ENCODE measurements at places on chromosomes 11 and 22.

- DNase-seq: no peak
Observed at GRCh38 chr11:78074756-78075155, 4.9 kb downstream of the NDUFC2 start.

DNA sequence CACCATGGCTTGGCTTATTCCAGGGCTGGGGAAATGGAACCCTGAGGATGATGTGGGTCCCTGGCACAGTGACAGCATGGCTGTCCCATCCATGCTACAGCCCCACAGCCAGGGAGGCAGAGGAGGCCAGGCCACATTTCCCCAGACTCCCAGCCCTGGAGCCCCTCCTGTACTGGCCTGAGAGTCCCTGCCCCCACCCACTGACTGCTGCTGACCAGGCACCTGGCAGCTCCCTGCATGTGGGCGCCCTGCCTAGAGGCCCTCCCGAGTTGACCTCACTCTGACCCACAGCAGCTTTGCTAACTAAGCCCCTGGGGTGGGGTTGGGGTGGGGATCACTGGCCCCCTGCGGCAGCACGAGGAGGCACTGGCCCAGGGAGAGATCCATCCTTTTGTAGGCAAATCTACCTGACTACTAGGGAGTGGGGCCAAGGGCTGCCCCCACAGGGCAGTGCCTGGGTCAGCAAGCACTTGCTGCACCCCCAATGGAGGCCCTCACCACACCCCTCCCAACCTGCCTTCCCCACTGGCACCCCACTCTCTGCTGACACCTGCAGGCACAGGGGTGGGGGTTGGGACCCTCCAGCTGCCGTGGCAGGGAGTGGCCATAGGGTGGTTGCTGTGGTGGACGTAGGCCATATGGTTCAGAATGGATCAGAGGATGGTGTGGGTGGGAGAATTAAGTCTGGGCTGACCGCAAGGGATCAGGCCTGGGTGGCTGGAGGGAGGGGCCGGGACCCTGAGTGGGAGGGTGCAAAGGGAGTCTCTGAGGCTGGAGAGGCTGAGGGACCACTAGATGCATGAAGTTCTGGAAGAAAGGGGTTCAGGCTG lies 17.4 kb downstream of the ARVCF start:
- DNase-seq: no peak

- DNase-seq: no peak
Observed at GRCh38 chr22:41478891-41479521, 10.1 kb downstream of the ACO2 start.

DNA sequence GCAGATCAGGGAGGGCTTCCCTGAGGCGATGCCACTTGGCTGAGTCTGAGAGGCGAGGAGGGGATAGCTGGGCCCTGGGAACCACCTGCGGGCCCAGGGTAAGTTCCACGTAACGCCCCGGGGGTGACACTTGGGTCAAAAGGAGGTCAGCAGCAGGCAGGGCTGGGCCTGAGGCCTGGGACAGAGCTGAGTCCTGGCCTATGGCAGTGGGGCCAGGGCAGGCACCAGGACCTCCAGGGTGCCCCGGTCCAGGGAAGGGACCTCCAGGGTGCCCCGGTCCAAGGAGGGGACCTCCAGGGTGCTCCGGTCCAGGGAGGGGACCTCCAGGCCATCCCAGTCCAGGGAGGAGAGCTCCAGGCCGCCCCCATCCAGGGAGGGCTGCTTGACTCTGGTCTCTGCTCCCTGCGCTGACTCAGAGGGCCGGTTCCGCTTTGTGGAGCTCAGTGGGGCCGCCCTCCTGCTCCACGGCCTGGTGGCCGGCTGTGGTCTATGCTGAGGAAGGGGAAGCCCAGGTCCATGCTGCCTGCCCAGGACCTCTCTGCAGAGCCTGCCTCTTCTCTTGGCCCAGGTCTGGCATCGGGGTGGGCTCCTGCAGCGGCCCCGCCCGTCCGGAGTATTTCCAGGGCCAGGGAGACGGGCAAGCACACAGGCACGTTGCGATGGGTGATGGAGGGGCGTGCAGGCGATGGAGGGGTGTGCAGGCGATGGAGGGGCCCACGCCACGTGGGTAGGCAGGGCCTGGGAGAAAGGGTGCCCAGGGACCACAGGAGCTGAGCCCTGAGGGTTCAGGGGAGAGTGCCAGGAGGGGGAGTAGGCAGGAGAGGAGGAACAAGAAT lies 19.5 kb upstream of the WNT7B start:
- DNase-seq: no peak

- no peak for DNase-seq
Observed at GRCh38 chr11:92411431-92411830, 186.8 kb downstream of the FAT3 start.

GRCh38 chr11:27705873-27706820 lies 5.9 kb upstream of the BDNF start:
- DNase-seq: no peak

DNA sequence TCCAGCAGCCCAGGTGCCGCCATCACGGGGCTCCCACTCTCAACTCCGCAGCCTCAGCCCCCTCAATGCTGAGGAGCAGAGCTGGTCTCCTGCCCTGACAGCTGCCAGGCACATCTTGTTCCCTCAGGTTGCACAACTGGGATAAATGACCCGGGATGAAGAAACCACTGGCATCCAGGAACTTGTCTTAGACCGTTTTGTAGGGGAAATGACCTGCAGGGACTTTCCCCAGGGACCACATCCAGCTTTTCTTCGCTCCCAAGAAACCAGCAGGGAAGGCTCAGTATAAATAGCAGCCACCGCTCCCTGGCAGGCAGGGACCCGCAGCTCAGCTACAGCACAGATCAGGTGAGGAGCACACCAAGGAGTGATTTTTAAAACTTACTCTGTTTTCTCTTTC lies at the start of gene SAA1:
Gene SAA1, plus strand, starts transcription at position 316 of the 400 bp plus-strand sequence. CDS start 624 bp downstream, outside the sequence.
- no peak for DNase-seq

GRCh38 chr22:31503211-31503964 lies 7.1 kb downstream of the SFI1 start:
- DNase-seq: no peak
